ENCODE measurements at places on chromosomes 13 and 19.

DNA sequence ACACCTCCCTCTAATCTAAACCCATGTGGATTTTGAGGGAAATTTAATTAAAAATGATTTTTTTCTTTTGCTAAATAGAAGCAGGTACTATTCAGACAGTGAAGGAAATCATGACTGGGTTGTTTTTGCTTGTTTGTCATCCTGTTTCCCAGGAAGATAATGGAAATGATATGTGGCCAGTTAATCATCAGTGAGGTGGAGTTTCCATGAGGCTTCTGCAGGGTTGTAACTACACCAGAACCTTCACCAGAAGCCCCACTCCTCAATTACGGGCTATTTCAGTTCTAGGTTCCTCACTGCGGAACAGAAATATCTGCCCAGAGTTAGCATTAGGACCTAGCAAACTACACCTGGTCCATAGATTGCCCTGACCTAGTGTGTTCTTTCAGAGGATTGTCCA, 394.0 kb downstream of the DLEU7 start:
- no peak for DNase-seq

DNA sequence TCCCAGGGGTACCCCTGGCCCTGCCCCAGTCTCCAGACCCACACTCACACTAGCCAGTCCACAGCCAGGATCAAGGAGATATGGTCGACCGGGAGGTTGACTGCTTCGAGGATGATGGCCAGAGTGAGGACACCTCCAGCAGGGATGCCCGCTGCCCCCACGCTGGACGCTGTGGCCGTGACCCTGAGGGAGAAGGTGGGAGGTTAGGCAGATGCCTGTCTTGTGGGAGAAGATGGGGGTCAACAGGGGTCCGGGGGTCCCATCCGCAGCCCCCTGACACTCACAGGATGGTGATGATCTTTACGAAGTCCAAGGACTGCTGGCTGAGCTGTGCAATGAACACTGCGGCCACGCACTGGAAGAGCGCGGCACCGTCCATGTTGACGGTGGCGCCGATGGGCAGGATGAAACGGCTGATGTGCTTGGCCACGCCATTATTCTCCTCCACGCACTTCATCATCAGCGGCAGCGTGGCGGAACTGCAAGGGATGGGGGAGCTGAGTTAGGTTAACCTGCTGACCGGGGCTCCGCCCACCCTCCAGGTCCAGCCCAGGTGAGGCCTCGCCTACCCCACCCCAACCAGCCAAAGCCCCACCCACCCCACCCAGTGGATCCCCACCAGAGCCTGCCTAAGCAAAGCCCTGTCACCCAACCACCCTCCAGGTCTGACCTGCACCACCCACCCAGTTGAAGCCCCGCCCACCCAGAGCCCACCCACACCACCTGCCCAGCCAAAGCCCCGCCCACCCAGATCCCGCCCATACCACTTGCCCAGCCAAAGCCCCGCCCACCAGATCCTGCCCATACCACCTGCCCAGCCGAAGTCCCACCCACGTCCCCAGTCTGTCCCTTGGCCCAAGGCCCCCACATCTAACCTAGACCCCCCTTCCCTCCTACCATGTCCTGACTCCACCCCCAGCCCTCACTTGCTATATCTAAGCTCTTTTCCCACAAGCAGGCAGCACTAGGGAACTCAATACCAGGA, 11.2 kb downstream of the SLC1A5 start:
- DNase-seq, result no peak

DNA sequence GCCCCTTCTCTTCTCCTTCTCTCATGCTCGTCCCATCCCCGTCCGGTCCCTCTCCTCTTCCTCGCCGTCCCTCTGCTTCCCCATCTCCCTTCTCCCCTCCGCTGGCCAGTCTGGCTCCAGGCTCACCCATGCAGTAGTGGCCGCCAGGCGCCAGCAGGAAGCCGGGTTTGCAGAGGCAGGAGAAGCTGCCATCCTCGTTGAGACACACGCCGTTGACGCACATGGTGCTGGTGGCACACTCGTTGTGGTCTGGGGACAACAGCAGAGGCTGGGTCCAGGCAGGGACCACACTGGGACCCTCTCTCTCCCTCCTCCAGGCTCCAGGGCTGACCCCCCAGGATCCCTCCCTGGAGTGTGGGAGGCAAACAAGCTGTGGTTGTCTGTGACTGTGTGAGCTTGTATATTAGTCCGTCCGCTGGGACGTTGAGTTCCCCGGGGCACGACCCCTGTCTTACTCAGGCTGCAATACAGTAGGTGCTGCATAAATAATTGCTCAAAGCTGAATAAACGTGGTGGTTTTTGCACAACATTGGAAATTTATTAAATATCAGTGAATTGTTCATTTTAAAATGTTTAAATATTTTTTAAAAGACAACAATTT, 16.4 kb downstream of the FBN3 start:
- DNase-seq, result no peak

DNA sequence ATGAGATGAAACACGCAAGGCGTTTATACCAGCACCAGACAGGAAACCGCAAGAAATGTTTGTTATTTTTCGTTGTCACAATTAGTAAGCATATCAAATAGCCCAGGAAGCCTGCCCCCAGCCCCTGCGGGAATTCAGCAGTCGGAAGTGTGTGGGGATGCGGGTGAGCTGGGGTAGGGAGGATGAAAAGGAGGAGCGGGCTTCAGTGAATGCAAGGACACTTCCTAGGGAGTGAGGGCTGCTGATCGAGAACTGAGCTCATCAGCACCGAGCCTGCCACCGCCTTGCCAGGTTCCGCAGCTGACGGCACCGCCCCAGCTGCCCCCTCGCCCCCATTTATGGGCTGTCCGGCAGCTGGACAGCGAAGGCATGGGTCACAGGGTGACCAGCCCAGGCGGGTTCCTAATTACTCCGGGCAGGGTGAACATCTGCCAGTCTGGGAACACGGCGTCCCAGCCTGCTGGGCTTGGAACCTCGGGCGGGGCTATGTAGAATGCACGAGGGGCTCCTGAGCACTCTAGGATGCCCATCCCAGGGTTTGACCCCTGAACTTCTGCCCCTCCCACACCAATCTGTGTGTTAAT, 1.6 kb upstream of the BEST2 start:
- no peak for DNase-seq

GRCh38 chr13:73481886-73482445, 423.2 kb downstream of the KLF5 start:
- no peak for DNase-seq

DNA sequence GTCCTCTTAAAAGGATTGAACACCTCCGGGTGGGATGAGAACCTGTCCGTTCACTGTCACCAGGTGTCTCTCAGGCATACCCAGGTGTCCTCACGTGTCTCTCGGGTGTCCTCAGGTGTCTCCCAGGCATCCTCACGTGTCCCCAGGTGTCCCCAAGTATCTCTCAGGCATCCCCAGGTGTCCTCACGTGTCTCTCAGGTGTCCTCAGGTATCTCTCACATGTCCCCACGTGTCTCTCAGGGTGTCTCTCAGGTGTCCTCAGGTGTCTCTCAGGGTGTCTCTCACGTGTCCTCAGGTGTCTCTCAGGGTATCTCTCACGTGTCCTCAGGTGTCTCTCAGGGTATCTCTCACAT, 33.8 kb downstream of the ATP4B start:
- DNase-seq, result no peak

DNA sequence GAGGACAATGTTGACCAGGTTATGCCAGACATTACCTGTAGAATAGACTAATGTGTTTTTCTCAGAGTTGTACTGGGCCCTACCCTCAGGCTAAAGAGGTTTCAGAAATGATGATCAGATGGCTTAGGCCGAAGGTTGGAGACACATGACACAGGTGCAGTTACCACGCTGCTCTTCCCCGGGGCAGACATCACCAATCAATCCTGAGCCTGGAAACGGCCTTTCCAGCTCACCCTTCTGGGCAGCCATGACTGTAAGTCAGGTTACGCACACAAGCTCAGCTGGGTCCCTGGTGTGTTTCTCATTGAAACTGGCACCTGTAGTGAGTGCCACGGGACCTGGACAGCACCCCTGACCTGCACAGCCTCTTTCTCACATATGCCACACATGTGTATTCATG, 299.3 kb downstream of the UQCRFS1 start:
- DNase-seq, result no peak

GRCh38 chr13:73198991-73199411, 140.2 kb downstream of the KLF5 start:
- no peak for DNase-seq

DNA sequence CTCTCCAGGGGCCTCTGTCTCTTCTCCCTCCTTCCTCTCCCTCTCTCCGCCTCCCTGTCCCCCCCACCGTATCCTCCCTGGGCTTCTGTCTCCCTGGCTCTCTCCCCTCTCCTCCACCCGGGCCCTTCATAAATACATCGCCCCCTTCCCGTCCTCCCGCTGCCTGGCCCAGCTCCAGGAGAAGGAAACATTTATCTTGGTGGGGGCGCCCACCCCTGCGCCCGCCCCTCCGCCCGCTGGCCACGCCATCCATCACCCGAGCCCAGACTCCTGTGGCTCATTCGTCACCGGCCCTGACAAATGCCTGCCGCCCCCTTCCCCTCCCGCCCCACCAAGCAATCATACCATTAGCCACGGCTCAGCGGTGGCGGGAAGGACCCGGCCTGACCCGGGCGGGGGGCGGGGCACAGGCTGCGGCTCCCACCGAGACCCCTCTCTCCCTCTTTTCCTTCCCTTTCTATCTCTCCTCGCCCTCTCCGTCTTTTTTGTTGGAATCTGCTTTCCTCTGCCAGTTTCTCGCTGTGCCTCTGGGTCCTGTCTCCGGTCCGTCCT, 2.6 kb upstream of the MEIS3 start:
- no peak for DNase-seq

- DNase-seq, result no peak
These were observed 144.3 kb downstream of the STK24 start for GRCh38 chr13:98432638-98433037.

GRCh38 chr13:80386002-80386401, 45.1 kb upstream of the SPRY2 start:
- DNase-seq, result no peak

DNA sequence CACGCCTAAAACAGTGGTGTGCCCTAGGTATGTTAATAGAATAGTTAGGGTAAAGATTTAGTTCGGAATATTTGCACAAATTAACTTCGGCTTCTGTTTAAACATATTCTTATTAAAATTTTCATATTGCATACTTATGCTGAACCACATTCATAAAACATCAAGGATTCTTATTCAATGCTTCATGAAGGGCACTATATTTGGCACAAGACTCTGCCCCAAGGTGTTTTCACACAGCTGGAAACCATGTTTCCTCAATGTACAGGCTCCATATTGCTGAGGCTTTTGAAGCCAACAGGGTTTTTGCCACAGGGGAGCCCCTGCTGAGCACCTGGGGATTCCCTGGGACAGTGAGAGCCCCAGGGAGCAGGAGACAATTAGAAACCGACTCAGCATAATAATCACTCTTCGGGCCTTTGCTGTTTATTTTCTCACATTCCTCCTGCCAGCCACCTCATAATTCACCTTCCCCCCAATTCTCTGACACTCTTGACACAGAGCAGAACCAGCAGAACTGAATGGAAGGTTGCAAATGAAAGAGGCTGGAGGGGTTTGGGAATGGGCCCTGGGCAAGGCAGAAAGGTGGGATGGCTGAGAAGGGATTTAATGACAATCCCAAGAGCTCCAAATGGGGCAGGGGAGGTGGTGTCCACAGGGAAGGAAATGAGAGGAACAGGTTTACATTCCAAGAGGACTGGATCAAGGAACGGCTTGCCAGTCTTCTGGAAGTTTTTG, 72.3 kb upstream of the POMP start:
- no peak for DNase-seq

- no peak for DNase-seq
These were observed 377.7 kb downstream of the KCNRG start for GRCh38 chr13:50392977-50393376.

DNA sequence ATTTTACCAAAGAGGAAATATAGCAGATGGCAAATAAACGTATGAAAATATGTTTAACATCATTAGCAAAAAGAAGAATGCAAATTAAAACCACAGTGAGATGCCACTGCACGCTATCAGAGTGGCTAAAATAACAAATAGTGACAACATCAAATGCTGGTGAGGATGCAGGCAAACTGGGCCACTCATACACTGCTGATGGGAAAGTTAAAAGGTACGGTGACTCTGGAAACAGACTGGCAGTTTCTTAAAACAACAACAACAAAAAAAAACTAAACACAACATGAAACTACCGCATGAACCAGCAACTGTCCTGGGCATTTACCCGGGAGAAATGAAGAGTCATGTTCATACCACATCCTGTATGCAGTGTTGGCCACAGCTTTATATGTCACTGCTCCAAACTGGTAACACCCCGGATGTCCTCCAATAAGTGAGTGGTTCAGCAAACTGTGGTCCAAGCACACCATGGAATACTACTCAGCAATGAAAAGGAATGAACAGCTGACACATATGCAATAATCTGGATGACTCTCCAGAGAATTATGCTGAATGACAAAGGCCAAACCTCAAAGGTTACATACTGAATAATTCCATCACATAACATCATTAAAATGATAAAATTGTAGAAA, 22.3 kb downstream of the EPS15L1 start:
- DNase-seq, result no peak

Data from naive thymus-derived CD4-positive, alpha-beta T cell (primary cell).